Tibial nerve (tissue), 4 donors: ENCODE measurements at places on chromosomes 7 and 10.

- no peak for DNase-seq
Measured at GRCh38 chr10:101218351-101219138, 10.7 kb downstream of the LBX1 start.

DNA sequence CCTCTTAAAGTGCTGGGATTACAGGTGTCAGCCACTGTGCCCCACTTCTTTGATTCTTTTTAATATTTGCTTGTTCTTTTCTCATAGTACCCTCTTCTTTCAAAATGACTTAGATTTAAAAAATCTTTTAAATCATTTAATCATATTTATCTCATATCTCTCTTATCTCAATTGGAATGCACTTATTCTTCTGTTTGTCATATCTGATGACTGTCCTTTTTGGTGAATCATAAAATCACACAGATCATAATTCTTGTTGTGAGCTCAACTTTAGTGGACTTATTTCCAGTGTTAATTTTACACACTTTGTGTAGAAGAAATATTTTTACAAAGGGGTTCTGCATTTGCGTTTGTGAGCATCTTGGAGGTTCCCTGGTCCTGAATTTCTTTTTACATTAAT, 220.3 kb upstream of the SLC26A5 start:
- DNase-seq, result no peak

DNA sequence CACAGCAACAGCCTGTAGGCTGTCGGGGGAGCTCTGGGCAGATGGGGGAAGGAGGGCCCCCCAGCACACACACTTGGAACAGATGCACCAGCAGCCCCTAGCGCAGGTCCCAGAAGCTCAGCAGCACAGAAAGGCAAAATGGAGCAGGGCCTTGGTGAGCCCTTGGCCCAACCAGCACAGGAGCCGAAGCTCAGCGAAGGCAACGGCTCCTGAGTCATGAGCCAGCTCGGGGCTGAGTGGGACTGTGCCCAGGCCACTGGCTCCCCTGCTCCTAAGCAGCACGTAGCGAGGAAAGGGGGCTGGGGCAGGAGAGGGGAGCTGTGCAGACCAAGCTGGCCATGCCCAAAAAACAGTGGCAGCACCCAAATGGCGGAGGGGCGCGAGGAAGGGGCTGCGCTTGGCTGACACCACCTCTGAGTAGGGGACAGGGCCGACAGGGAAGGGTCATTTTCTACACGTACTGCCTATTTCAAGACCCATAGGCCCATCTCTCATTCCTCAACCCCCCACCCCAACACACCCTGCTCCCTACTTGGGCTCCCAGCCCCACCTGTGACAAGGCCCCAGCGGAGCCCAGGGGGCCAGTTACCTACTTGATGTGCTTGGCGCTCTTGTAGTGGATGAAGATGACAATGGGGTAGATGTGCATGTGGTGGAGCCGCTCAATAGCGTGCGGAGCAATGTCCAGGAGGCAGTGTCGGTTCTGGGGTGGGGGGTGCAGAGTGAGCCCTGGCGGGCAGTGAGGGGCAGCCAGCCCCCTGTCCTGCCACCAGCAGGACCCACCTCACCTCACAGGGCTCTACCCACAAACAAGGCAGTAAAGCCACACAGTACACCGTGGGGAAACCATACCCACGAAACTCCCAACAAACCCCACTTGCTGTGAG, 132.1 kb downstream of the DLG5 start:
- no peak for DNase-seq

GRCh38 chr7:20906801-20907453, 120.2 kb upstream of the SP8 start:
- no peak for DNase-seq

DNA sequence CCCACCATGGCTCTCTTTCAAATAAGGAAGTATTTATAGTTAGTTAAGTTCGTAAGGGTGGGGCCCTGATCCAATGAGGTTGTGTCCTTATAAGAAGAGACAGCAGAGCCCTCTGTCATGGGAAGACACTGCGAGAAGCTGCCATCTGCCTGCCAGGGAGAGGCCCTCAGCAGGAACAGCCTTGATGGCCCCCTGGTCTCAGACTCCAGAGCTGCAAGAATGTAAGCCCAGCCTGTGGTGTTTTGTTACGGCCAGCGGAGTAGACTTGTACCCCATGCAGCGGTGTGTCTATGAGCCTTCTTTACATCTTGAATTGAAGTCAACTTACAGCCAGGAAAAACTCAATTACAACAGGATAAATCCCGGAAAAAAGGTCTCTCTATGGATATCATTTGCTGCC, 14.3 kb upstream of the LARP4B start:
- no peak for DNase-seq

DNA sequence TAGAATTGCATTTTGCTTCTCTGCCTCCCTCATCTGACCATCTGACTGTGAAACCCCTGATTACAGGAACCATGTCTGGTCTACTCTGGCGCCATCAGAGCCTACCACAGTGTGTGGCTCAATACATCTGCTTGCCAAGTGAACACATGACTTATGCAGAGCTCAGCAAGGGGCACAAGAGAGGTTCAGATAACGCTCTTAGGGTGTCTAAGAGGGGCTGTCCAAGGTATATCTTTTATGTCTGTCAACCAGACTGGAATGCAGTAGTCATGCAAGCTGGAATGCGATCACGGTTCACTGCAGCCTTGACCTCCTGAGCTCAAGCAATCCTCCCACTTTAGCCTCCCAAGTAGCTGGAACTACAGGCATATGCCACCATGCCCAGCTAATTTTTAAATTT, 10.3 kb upstream of the RRP12 start:
- no peak for DNase-seq
